Vagina (tissue), 2 donors: ENCODE measurements at places on chromosomes 1 and 21.

- DNase-seq: no peak
Measured at GRCh38 chr1:213003256-213003655, 12.4 kb downstream of the ANGEL2 start.

DNA sequence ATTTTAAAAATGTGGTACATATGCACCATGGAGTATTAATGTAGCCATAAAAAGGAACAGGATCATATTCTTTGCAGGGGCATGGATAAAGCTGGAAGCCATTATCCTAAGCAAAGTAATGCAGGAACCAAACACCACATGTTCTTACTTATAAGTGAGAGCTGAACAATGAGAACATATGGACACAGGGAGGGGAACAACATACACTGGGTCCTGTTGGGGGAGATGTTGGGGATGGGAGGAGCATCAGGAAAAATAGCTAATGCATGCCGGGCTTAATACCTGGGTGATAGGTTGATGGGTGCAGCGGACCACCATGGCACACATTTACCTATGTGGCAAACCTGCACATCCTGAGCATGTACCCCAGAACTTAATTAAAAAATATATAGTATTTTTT lies 352.5 kb upstream of the KAZN start:
- DNase-seq: no peak

GRCh38 chr1:105337420-105337819 lies 1587.7 kb downstream of the AMY1C start:
- DNase-seq: no peak

DNA sequence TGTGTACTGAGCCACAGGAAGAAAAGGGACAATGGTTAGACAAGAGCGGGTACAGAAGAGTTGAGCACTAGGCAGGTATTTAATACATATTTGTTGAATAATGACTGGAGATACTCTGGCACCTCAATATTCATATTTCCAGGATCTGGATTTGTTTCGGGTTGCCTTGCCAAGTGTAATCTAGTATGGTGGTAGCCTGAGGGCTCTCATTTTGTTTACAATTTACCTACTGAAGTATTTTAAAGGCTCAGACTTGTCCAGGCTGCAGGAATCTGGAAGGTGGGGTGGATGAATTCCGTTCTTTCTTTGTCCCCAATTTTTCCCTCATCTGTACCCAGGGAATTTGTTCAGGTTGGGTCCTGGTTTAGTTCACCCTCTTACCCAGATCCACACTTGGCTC lies 95.0 kb downstream of the CACHD1 start:
- no peak for DNase-seq

GRCh38 chr1:197391303-197392226 lies 123.5 kb downstream of the CRB1 start:
- DNase-seq: no peak

- no peak for DNase-seq
Measured at GRCh38 chr1:186188736-186189135, 186.3 kb downstream of the TPR start.

DNA sequence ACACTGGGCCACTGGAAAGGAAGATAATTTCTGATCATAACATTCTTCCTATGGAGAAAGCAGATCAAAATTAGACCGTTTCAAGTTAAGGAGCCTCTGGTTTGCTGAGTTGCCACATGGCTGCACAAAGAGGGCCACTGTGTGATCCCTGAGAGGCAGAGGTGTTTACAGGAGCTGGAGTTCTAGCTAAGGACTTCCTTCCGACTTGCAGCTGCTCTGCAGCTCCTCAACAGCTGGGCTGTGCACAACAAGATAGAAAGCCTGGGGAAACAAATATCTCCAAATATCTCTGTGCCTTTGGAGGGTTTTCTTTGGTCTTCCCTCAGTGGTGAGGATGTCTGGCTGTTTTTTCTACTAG lies 26.8 kb downstream of the GADD45A start:
- DNase-seq: no peak

DNA sequence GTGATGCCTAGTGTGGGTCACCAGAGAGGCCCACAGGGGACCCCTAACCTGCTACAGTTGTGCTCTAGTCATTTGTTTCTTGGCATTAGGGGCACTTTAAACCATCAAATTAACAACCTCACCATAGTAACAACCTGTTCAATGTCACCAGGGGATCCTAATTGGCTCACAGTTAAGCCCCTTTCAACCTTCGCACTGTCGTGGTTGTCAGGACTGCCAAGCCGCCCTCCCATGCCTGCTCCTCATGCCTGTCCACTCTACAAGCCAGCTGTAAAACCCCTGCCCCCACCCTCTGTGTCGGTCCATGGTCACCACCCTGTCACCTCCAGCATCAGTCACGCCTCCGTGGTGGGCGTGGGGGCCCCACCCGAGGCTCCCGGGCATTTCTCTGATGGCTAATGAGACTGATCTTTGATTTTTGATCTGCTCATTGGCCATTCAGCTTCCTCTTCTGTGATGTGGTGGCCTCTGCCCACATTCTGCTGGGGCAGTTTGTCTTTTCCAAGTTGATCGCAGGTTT lies 96.6 kb downstream of the WDR4 start:
- no peak for DNase-seq

DNA sequence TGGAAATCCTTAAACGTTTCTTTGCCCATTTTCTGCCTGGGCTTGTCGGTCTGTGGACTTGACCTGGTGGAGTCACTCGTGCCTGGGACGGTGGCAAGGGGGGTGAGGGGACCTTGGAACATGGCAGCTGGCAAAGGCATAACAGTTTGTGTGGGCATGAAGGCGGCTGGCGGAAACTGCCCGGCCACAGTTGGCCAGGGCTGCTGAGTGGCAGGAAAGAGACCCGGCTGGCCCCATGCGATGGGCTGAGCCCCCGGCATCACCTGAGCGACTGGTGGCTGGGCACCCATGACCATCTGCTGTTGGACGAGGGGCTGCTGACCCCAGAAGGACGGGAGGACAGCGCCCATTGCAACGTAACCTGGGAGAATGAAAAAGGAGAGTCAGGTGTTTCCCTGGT lies 49.3 kb upstream of the C8B start:
- DNase-seq: no peak

DNA sequence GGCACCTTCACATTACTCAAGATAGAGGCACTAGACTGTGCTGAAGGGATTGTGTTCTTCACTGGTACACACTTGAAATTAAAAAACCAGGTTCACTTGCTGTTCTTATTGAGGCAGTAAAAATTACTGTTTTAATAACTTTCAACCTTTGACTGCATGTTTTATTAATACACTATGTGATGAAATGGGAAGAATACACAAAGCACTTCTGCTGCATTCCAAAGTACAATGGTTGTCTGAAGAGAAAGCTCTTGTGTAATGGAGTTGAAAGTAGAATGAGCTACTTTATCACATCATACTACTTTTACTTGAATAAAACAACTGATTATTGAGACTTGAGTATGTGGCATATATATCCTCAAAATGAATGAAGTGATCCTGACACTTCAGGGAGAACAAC lies 49.7 kb downstream of the LRRC8C start:
- DNase-seq: no peak

GRCh38 chr21:42677339-42678321 lies 24.2 kb downstream of the PDE9A start:
- no peak for DNase-seq

DNA sequence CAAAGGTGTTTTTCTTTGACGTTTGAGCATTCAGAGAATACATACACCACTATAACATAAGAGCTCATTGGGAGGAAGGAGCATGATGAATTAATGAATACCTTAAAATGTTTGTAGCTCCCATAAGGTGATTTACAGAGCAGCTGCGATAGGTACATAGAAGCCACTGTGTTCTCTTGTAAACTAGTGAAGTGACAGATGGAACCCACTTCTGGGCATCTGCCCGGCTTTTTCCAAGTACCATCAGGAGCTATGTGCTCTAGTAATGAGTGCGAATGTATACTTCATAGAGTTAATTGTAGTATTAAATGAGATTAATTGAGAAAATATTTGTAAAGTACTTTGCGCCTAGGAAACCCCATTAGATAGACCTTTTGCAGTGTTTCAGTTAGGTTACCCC lies 48.4 kb downstream of the HENMT1 start:
- no peak for DNase-seq

- no peak for DNase-seq
Measured at GRCh38 chr1:19073311-19074186, 117.1 kb upstream of the IFFO2 start.

DNA sequence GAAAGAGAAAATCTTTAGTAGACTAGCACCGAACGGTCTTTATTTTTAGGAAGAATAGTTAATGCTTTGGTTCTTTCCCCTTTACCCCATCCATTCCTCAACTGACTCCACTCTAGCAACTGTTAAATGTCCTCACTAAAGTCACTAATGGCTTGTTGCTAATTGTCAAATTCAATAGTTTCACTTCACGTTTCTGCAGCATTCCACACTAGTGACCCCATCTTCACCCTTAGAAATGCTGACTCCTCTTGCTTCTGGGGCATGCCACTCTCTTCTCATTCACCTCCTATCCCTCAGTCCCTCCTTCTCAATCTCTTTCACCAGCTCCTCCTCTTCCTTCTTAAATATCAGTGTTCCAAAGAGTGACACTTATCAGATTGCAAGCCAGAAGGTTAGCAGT lies 19.4 kb upstream of the CADM3 start:
- DNase-seq: no peak

DNA sequence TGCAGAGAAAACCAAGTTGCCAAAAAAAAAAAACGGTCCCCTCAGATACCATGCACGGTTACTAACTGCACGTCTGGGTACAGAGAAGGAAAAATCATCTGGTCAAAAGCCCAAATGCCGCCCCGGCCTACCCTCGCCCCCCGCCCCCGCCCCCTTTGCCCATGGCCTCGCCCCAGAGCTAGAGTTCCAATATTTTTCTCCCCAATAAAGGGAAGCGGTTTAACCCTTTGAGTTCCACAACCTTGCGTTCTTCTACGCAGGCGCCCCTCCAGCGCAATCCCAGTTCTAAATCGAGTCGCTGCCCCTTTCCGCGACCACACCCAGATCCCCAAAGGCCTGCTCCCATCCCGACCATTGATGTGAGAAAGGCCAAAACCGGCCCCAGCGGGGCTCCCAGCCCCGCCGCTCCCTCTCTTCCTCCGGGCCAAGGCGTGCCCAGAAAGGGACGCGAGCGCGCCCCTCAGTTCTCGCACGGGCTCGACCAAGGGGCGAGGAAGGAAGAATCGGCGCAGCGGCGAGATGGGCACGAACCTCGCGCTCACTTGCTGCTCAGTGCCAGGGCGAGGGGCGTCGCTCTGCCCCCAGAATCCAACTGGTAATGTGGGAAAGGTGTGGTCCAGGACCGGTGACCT lies 797 bp downstream of the WDR47 start:
- no peak for DNase-seq

DNA sequence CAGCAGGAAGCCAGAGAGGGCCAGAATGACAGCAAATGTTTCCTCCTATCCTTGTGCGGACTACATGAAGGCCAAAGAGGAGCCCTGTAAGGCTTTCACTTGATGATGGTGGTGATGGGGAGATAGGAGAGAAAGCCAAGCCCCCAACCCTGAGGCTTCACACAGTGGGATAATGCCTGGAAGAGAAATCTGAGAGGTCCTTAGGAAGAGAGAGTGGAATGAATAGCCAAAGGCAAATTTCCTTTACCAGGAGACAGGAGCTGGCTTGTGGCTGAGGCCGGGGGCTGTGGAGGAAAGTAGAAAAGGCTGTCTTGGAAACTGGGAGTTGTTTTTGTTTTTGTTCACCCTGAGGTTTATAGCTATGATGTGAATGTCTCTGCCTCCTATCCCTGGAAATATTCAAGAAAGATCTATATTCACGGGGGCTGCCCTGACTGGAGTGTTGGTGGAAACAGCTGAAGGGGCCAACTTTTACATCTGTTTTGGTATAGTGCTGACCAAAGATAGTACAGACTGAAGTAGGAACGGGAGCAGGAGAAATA lies 13.0 kb upstream of the RNF19B start:
- DNase-seq: no peak

- no peak for DNase-seq
Measured at GRCh38 chr1:169012416-169012815, 94.1 kb upstream of the ATP1B1 start.

- no peak for DNase-seq
Measured at GRCh38 chr1:234725177-234726132, 115.5 kb upstream of the IRF2BP2 start.

GRCh38 chr21:41387042-41387819 lies 25.4 kb downstream of the MX2 start:
- DNase-seq: no peak

DNA sequence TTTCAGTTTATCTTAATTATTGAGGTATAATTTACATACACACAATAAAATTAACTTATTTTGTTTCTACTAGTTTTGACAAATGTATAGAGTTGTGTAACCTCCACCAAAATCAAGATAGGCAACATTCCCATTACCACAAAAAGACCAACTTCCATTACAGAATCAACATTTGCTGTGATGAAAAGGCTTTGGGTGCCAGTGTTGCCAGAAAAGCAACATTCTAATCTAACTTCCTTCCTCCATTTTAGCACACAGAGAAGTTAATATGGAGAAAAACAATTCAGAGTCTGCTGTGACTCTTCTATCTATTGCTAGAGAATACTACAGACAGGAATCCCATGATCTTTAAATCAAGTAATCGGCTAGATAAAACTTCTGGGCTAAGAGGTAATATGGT lies 245.3 kb downstream of the RERE start:
- DNase-seq: no peak

DNA sequence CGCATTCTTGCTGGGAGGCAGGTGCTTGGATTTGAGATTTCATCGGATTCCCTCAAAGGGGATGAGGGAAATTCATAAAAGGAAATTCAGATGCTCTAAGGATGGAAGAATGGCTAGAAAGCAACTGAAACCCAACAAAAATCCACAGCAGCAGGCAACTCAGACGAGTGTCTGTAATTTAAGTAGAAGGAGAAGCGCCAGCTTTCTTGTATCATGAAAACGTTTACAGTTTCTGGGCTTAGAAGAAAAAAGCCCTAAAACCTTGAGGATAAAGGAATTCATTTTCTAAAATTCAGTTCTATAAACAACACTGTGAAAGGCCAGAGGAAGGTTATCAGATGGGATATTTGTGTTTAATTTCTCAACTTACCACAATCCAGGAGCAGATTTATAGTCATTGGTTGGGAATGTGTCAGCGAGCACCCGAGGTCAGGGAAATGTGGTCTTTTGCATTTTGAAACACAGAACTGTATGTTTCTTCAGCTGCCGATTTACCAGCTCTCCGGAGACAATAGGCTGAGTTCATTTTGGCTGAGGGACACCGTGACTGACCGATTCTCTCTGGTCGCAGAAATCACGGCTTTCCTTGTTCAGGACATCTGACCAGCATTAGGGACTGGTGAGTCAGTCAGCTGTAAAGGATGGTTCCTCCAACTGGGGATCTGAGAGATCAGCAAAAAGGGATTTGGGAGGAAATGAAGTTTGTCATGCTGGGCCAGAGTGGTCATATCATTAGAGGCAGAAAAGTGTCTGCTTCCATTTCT lies 111.6 kb upstream of the ERRFI1 start:
- no peak for DNase-seq

DNA sequence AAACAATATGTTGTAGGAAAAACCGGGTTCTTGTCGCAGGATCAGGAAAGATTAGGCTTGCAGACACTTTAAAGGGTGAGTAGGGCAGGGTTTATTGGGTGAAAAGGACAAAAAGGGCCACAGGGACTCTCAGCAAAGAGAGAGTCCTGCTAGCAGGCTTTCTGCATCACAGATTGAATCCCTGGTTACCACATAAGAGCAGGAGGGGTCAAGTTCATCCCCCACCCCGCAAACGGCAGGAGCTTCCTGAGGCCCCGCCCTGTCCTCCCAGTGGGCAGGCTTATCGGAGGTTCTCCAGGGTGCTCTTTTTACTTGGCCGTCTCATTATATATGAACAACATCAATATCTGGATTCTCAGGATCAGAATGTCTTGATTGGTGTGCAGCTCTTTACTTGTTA lies 47.7 kb downstream of the SYCP1 start:
- DNase-seq: no peak

- DNase-seq: no peak
Measured at GRCh38 chr1:38327559-38327973, 281.0 kb upstream of the POU3F1 start.
